NCI-H1092 (cell line): ENCODE measurements at places on chromosomes 11 and 22.

GRCh38 chr22:39097098-39098020, at the start of gene APOBEC3H:
TSS of gene APOBEC3H (plus strand) at chr22:39097244. CDS start at chr22:39100279, 3,035 bp downstream.
- no peak for DNase-seq

GRCh38 chr11:76419896-76420295, 24.9 kb upstream of the EMSY start:
- no peak for DNase-seq

DNA sequence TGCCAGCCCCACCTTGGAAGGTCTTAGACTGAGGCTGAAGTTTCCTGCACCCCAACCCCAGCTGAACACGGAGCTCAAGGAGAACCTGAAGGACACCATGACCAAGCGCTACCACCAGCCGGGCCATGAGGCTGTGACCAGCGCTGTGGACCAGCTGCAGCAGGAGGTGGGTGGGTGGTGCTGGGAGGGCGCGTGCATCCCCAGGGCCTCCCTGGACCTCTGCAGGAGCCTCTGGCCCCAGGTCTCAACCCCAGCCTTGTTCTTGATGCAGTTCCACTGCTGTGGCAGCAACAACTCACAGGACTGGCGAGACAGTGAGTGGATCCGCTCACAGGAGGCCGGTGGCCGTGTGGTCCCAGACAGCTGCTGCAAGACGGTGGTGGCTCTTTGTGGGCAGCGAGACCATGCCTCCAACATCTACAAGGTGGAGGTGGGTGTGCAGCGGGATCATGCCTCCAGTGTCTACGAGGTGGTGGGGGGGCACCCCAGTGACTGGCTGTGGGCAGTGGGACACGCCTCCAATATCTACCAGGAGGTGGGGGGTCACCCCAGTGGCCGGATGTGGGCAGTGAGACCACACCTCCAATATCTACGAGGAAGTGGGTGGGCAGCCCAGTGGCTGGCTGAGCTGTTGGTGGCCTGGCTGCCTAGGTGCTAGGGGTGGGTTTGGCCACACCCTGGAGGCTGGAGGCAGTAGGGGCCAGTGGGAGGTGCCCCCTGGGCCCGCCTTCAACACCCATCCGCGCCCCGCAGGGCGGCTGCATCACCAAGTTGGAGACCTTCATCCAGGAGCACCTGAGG, 4.6 kb downstream of the CD151 start:
- DNase-seq, result no peak

GRCh38 chr11:16966930-16967671, 47.1 kb downstream of the PLEKHA7 start:
- DNase-seq, result no peak

- peak; percentile 24 for DNase-seq
Observed at GRCh38 chr11:66280428-66280827, 2.5 kb downstream of the CNIH2 start.
